ENCODE measurements at places on chromosomes 6 and 20.

GRCh38 chr20:48691523-48691922 is 136.3 kb downstream of the PREX1 start:
- no peak for DNase-seq

DNA sequence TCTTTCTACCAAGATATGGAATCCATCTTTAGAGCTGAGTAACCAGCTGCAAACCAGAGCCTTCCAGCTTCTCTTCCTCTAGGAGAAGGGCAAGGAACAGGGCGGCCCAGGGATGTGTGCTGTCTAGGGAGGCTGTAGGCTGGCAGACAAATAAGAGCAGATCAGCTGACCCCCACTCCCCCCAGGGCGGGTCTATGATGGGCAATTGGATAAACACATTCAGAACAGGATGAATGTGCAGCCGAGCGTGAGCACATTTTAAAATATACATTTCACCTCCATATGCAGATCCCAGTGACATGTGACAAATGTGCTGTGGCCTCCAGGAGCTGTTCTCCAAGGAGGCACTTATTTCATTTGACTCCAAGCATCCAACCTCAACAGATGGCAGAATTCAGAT is 580.1 kb downstream of the PTPRT start:
- no peak for DNase-seq

GRCh38 chr6:87645080-87645479 is 55.1 kb downstream of the ORC3 start:
- DNase-seq: no peak

DNA sequence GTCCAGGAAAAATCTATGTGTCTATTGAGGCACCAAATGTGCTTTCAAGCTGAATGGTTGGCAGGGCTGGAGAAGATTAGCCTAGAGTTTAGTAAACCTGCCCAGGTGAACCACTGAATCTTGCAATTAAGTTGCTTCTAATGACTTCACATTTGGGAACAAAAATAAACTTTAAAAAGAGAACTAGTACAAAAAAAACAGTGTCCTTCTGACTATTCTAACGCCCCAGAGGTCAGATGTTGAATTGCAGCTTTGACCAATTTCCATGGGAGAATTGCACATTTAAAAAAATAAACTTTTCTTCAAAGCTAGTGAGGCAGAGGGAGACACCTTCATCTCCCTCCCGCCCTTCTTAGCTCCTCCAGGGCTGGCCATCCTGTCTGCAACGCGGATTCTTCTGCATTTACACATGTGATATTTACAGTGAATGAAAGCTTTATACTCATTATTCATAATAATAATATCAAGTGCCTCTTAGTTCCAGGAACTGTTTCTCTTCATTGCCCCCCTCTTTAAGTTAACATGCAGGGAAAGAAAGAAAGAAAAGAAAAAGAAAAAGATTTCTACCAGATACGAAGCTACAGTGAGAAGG is 270.2 kb downstream of the SMOC2 start:
- DNase-seq: no peak

DNA sequence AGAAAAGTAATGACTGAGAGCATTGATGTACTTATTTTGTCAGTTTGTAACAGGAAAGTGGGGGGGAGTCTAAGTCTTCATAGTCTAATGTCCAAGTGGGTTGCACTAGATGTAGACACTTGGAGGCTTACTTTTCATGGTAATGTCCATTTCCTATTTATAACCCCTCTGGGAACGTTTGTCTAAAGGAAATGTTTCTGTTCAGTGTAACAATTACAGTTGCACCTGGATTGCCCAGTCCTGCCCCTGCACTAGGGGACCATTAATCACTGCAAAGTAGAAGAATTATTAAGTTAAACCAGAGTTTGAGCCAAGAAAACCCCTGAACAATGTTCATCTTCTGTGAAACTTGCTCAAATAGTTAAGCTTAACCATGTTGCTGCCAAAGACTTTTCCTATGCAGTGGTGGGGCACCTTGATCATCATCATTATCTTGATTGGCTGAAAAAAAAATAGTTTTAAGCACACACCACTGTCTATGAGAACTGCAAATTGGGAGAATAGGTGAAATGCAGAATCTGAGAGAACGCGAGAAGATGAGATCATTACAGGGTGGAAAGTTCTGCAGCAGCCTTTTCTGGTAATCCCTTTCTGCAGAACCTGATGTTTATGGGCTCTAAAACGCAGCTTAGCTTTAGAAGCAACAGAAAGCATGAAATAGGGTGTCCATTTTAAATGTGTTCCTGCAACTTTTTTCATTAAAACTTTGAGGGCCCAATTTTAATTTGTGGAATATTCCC is 106.0 kb downstream of the ZNF217 start:
- DNase-seq: no peak

DNA sequence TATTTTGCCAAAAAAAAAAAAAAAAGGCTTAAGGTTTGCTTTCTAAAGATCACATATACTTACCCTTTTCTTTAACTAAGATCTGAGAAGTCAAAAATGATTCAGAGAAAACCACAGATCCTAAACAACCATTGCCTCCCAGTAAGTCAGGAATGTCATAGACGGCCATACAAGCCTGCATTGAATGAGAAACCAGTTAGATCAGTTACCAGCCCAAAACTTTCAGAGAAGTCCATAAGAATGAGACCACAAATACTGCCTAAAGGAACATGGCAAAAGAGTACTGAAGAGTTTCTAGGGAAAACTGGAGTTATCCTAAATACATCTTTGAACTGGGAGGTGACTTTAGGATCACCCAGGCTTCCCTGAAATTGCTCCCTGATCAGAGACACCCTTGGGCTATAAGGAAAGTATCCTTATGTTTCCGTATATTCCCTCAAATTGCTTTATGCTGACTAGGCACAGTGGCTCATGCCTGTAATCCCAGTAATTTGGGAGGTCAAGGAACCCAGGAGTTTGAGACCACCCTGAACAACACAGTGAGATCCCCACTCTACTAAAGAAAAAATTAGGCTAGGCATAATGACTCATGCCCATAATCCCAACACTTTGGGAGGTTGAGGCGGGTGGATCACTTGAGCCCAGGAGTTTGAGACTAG is 79.4 kb upstream of the SLC4A11 start:
- DNase-seq: peak; percentile 46

All from epithelial cell of prostate (primary cell).